Stimulated activated CD4-positive, alpha-beta T cell treated with anti-CD3 and anti-CD28 coated beads, Interleukin-2, amount 100 ng/mL, for 24 hours (primary cell): ENCODE measurements at places on chromosomes 3 and 15.

GRCh38 chr3:71350998-71351397 lies 232.5 kb downstream of the FOXP1 start:
- no peak for DNase-seq

- no peak for DNase-seq
Measured at GRCh38 chr3:54985856-54986255, 58.0 kb upstream of the LRTM1 start.

GRCh38 chr3:102457644-102458043 lies 22.8 kb downstream of the ZPLD1 start:
- DNase-seq: no peak

GRCh38 chr3:192395506-192395905 lies 331.8 kb downstream of the FGF12 start:
- DNase-seq: no peak

GRCh38 chr15:90949979-90950675 lies 4.6 kb upstream of the RCCD1 start:
- no peak for DNase-seq

DNA sequence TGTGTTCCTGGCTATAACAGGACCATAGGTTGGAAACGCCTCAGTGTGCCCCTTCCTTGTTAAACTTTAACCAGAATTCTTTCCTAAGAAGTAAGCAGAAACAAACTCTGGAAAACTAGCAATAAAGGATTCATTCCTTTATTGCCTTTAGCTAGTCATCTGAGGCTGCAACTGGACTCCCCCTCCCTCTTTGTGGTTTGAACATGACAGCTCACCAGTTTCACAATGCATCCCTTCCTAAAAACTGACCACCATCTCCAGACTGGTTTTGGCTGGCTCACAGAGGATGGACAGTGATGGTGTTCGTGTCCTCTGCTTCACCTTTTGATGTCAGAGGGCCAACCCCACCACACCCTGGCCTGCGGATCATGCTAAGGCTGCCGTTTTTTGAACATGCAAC lies 27.9 kb upstream of the TGFBR2 start:
- no peak for DNase-seq

- DNase-seq: no peak
Measured at GRCh38 chr15:86568378-86568777, 488.7 kb downstream of the AGBL1 start.

- no peak for DNase-seq
Measured at GRCh38 chr3:194714564-194714963, 28.9 kb downstream of the FAM43A start.

GRCh38 chr3:158625881-158626280 lies 18.4 kb upstream of the GFM1 start:
- no peak for DNase-seq

GRCh38 chr3:159664006-159664405 lies 324.6 kb upstream of the IL12A start:
- no peak for DNase-seq

- no peak for DNase-seq
Measured at GRCh38 chr3:73381551-73381950, 243.2 kb downstream of the PDZRN3 start.

DNA sequence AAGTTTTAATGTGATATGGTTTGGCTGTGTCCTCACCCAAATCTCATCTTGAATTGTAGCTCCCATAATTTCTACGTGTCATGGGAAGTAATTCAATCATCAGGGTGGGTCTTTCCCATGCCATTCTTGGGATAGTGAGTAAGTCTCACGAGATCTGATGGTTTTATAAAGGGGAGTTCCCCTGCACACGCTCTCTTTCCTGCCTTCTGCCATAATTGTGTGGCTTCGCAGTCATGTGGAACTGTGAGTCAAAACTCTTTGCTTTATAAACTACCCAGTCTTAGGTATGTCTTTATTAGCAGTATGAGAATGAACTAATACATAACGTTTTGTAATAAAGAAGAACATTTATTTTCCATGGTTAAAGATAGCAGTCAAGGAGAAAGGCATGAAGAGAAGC lies 39.2 kb upstream of the GOLIM4 start:
- DNase-seq: no peak

- no peak for DNase-seq
Measured at GRCh38 chr3:17891139-17891856, 148.9 kb upstream of the TBC1D5 start.
